ENCODE measurements at places on chromosomes 2 and 18.

- DNase-seq = no peak
Observed at GRCh38 chr2:85251070-85251616, 76.6 kb downstream of the TGOLN2 start.

- no peak for DNase-seq
Observed at GRCh38 chr2:231374771-231375170, 20.7 kb upstream of the B3GNT7 start.

GRCh38 chr2:104741860-104742259 lies 112.1 kb upstream of the POU3F3 start:
- no peak for DNase-seq

GRCh38 chr2:229794636-229795035 lies 80.3 kb upstream of the DNER start:
- DNase-seq = no peak

- no peak for DNase-seq
Observed at GRCh38 chr18:58473071-58473470, 155.8 kb downstream of the ALPK2 start.

DNA sequence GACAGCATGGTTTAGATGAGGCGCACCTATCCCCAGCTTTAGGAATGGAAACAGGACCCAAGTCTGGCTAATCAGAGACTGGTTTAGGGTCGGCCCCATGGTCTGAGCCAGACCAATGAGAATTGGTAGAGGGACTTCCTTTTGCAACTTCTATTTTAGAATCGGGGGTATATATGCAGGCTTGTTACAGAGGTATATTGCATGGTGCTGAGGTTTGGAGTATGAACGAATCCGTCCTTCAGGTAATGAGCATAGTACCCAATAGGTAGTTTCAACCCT lies 1.5 kb upstream of the BOLA3 start:
- no peak for DNase-seq

DNA sequence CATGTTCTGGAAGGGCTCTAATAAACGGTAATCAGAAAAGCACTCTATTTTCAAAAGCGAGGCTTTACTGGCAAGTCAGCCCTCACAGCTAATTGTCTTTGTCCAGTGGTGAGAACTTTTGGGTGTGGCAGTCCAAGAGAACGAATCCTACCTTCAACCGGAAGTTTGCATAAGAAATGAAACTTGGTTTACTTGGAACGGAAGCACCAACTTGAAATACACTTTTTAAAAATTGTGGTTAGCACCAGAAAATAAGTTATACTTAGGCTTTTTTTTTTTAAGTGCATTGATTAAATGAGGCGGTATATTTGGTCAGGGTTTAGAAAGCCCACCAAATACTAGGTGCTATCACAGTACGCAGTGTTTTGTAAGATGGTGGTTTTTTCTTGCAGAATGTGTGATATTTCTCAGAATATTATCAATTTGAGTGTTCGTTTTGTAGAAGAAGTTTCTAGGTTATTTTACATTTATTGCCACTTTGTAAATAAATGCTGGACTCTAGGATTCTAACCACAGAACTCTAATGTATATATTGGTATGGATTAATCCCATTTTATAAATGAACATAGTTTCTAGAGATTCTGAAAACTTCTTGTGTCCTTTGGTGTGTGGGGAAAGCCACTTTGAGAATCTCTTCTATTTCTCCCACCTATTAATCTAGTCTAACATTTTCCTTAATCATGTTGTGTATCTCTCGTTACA lies 1.2 kb downstream of the MYL12A start:
- no peak for DNase-seq

GRCh38 chr2:205177546-205177945 lies 504.8 kb upstream of the NRP2 start:
- DNase-seq = no peak

- no peak for DNase-seq
Observed at GRCh38 chr2:157106950-157107349, 150.6 kb upstream of the GALNT5 start.

DNA sequence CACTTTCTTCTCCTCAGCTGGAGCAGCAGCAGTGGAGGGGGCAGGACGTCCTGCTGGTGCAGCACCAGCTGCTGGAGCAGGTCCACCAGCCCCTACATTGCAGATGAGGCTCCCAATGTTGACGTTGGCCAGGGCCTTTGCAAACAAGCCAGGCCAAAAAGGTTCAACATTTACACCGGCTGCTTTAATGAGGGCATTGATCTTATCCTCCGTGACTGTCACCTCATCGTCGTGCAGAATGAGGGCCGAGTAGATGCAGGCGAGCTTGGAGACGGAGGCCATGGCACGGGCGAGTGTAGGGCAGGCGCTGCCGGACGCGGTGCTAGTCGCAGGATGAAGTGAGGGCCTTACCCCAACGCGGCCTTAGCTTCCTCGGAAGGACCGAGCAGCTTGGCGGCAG lies 12.5 kb downstream of the HOXD1 start:
- no peak for DNase-seq

- DNase-seq = no peak
Observed at GRCh38 chr18:61742565-61743429, 150.0 kb downstream of the RNF152 start.

DNA sequence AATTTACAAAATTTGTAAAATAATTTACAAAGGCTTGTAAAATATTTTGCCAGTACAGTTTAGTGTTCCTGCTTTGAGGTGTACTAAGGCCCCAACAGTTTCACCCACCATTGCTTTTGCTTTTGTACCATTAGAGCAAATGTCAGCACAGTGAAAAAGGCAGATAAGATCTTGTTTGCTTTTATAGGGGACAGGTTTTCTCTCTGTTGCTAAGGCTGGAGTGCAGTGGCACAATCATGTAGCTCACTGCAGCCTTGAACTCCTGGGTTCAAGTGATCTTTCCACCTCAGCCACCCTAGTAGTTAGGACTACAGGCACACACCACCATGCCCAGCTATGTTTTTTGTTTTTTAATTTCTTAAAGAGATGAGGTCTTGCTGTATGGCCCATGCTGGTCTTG lies 19.6 kb upstream of the NPC1 start:
- no peak for DNase-seq

GRCh38 chr18:60247103-60247502 lies 125.5 kb downstream of the MC4R start:
- no peak for DNase-seq

DNA sequence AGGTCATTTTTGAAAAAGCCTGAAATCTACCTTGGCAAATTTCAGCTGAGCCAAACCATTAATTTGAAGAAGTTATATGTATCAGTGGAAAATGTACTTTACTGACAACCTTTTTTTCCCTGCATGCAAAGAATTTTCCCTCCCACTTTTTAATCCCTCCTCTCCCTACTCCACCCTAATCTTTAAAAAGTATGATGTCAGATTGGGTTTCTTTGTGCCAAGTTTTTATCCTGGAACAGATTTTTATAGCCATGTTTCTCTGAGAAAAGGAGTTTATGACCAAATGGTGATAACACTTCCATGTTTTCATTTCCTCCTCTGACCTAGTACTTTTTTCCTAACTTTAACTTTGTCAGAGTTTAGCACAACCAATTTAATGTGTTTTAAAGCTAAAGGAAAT lies 250.3 kb upstream of the FOSL2 start:
- DNase-seq = no peak

- DNase-seq = no peak
Observed at GRCh38 chr18:9475643-9476591, 604 bp downstream of the RALBP1 start.

- DNase-seq = no peak
Observed at GRCh38 chr2:23745726-23746105, 181.2 kb downstream of the ATAD2B start.

DNA sequence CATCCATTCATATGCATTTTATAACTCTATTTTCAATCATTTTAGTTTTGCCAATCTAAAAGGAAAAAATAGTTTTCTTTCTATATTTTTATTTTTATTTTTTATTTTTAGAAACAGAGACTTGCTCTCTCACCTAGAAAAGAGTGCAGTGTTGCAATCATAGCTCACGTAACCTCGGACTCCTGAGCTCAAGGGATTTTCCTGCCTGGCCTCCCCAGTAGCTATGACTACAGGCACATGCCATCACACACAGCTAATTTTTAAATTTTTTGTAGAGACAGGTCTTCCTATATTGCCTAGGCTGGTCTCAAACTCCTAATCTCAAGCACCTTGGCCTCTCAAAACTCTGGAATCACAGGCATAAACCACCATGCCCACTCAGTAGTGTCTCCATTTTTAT lies 125.5 kb upstream of the XIRP2 start:
- DNase-seq = no peak

- no peak for DNase-seq
Observed at GRCh38 chr2:168948621-168949212, 47.6 kb downstream of the G6PC2 start.

DNA sequence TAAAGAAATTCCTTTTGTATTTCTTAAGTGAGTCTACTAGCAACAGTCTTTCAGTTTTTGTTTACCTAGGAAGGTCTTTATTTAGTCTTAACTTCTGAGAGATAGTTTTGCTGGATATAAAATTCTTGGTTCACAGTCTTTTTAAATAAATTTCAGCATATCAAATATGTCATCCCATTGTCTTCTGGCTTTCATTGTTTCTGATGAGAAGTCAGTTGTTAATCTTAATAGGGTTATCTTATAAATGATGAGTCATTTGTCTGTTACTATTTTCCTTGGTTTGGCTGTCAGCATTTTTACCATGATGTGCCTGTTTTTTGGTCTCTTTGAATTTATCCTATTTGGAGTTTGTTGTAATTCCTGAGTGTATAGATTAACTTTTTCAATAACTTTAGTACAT lies 129.3 kb downstream of the FAM210A start:
- DNase-seq = no peak

GRCh38 chr2:201197781-201198180 lies 14.8 kb downstream of the CASP10 start:
- DNase-seq = no peak

DNA sequence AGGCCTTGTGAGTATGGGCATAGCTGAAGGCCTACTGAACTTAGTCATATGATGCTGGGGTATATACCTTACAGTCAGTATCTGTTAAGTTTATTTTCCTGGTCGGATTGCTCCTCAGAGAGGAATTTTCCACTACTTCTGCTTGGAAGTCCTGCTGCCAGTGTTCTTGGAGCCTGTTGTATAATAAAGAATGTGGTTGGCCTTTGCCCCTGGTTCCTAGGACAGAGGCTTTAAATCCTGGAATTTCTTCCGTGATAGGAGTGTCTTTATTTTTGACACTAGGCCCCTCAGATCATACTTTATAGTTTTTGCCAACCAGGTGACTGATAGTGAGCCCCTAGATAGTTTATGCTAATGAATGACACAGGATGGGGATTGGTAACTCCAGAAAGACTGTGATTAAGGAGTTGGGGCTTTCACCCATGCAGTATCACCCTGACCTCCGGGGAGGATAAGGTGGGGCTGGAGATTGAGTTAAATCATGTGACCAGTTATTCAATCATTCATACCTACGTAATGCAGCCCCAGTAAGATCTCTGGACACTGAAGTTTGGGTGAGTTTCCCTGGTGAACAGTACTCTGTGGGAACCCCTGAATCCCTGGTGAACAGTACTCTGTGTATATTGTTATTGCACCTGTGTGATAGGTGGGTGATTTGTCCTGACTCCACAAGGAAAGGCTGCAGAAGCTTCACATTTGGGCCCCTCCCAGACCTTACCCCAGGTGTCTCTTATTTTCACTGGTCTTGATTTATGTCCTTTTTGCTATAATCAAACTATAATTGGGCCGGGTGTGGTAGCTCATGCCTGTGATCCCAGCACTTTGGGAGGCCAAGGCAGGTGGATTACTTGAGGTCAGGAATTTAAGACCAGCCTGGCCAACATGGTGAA lies 56.9 kb downstream of the COMMD1 start:
- DNase-seq = no peak

Measured in C1 segment of cervical spinal cord (tissue), 14 donors.